HepG2 (cell line): ENCODE measurements at places on chromosomes 4 and X. TPM values are rescaled to one million over a fixed set of nuclear protein-coding genes. Genes with fewer than 3 reads are reported as not detected.

CLNK gene
- total RNA-seq, result not detected in 2 replicates

MGARP gene
- 0.11 TPM in 1 of 2 replicates, not detected in the other for total RNA-seq

LRPAP1 gene
- total RNA-seq, result 81.5 and 191 TPM in 2 replicates

GRCh38 chr4:142386856-142387255 is 459.2 kb downstream of the INPP4B start:
- DNase-seq, result no peak
- no peak overlapping the region for H3K4me3 ChIP-seq

- H3K4me3 ChIP-seq, result no peak overlapping the region
- peak; percentile 9 for DNase-seq
- no peaks in the 10 kb centered on the region for H3K4me1 ChIP-seq
Observed at GRCh38 chrX:17082831-17083230, 136.4 kb downstream of the REPS2 start.
